ENCODE measurements at places on chromosomes 6 and 20. TPM values are rescaled to one million over a fixed set of nuclear protein-coding genes. Genes with fewer than 3 reads are reported as not detected.

The MTFR2 gene
- total RNA-seq: 5.1 TPM

The TPD52L2 gene
- total RNA-seq: 165 TPM

The CASS4 gene
- 0.94 TPM for total RNA-seq

The SLC12A5 gene
- total RNA-seq: not detected

The TGM2 gene
- 17.0 TPM for total RNA-seq

The RSPH4A gene
- total RNA-seq: 0.17 TPM

The SRSF12 gene
- 0.17 TPM for total RNA-seq

The SIRPG gene
- not detected for total RNA-seq

The TUBB gene
- 255 TPM for total RNA-seq

The SUMO4 gene
- 4.5 TPM for total RNA-seq

The EFCAB8 gene
- total RNA-seq: 0.19 TPM

The C6orf58 gene
- total RNA-seq: not detected

The UBE2C gene
- 1.3 TPM for total RNA-seq

The LY6G6D gene
- total RNA-seq: not detected

The TMEM244 gene
- not detected for total RNA-seq

The SLC22A1 gene
- 1.4 TPM for total RNA-seq

The USP49 gene
- total RNA-seq: 4.1 TPM

The SNPH gene
- 1.8 TPM for total RNA-seq

The DACT2 gene
- total RNA-seq: 0.38 TPM

The ZC2HC1B gene
- total RNA-seq: not detected

The HLA-F gene
- 122 TPM for total RNA-seq

The FKBP1C gene
- total RNA-seq: 0.82 TPM

The GPX5 gene
- not detected for total RNA-seq

The BPIFB2 gene
- not detected for total RNA-seq

The RTN4IP1 gene
- total RNA-seq: 2.9 TPM

The DNAH8 gene
- total RNA-seq: not detected

The MDC1 gene
- total RNA-seq: 7.0 TPM

The PHIP gene
- 33.3 TPM for total RNA-seq

The VNN1 gene
- total RNA-seq: 4.5 TPM

The MEI4 gene
- total RNA-seq: under 0.01 TPM

The IL17F gene
- total RNA-seq: not detected

The PAK5 gene
- total RNA-seq: not detected

The FOXA2 gene
- not detected for total RNA-seq

The MOG gene
- total RNA-seq: not detected

The MICA gene
- 23.5 TPM for total RNA-seq

The CRISP3 gene
- total RNA-seq: not detected

The MUCL3 gene
- total RNA-seq: not detected

The OPN5 gene
- not detected for total RNA-seq

The EYS gene
- total RNA-seq: 0.98 TPM

The C6orf15 gene
- total RNA-seq: not detected

The TCP11 gene
- total RNA-seq: not detected

The HLA-DOA gene
- total RNA-seq: 4.6 TPM

The MAP1LC3A gene
- 22.0 TPM for total RNA-seq

The NRSN1 gene
- total RNA-seq: not detected

The NKX2-2 gene
- total RNA-seq: not detected

The PKIG gene
- total RNA-seq: 78.6 TPM

The SLC17A3 gene
- total RNA-seq: not detected

The ADGRF1 gene
- total RNA-seq: not detected

The SOBP gene
- 4.2 TPM for total RNA-seq

The KCNK17 gene
- total RNA-seq: not detected

The DNMT3B gene
- total RNA-seq: 0.85 TPM

The OLIG3 gene
- total RNA-seq: not detected

The SLC52A3 gene
- 0.34 TPM for total RNA-seq

The OR2J3 gene
- not detected for total RNA-seq

The B3GALT4 gene
- total RNA-seq: 14.1 TPM

Measured in subcutaneous adipose tissue (tissue), 4 donors.